NCI-H2029 (cell line): ENCODE measurements at places on chromosomes 7 and 10.

GRCh38 chr10:128628252-128628651, 502.0 kb upstream of the MKI67 start:
- no peak for DNase-seq

- DNase-seq = no peak
Observed at GRCh38 chr7:157299613-157300368, 37.0 kb upstream of the DNAJB6 start.

- no peak for DNase-seq
Observed at GRCh38 chr10:60044242-60044641, 137.9 kb upstream of the CCDC6 start.

GRCh38 chr7:71793251-71793650, 618.9 kb downstream of the CALN1 start:
- no peak for DNase-seq

DNA sequence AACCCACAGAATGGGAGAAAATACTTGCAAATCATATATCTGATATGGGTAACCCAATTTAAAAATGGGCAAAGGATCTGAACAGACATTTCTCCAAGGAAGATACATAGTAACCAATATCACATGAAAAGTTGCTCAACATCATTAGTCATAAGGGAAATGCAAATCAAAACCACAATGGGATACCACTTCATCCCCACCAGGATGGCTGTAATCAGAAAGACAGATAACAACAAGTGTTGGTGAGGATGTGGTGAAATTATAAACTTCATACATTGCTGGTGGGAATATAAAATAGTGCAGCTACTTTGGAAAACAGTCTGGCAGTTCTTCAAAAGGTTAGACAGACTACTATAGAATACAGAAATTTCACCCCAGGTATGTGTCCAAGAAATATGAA, 19.3 kb downstream of the AOC1 start:
- no peak for DNase-seq

DNA sequence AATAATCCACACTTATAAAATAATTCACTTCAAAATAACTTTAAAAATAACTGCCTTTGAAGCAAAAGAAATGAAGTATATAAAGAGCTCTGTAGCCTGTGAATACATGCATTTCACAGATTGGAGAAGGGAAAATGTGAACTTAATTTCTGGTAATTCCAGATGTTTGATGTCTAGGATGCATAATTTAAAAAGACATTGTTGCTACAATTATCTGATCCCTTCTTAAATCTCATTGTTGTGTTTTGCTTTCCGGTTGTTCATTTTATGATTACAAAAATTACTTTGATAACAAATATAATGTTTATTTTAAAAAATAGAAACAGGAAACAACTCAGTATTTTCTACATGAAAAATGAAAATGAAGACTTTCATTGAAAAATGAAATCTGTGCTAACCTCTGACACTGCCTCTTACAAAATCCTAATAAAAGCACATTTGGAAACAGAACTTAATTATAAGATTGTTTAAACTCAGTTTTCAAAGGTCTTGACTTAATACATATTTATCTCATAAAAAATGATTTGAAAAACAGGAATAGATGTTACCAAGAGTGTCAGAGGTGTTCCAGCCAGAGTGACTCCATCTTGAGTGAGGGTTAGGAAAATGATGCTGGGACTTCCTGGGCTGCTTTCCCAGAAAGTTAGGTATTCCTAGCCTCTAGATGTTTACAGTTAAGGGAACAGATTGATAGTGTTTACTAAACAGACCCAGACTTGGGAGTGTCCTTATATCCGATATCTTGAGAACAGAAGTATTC, 516.6 kb upstream of the SEMA3D start:
- no peak for DNase-seq

DNA sequence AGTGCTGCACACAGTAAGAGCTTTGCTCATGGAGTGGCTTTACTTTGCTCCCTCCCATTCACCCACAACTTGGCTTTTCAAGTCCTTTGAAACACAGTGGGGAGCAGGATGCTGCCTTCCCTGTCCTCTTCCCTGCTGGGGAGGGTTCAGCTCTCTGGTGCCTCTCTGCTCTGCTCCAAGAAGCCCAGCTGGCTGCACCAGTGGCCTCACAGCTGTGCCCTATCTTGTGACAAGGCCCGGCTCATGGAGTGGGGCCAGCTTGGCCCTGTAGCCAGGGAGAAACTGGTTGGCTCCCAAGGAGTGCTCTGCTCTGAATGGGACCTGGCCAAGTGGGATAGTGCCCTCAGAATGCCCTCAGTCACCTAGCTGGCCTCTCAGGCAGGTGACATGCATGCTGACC, 212.3 kb upstream of the ZMIZ1 start:
- no peak for DNase-seq

GRCh38 chr7:26144184-26145080, 7.6 kb upstream of the NFE2L3 start:
- no peak for DNase-seq

- no peak for DNase-seq
Observed at GRCh38 chr7:81383846-81384245, 386.0 kb downstream of the HGF start.

- no peak for DNase-seq
Observed at GRCh38 chr7:27159266-27160144, 3.0 kb upstream of the HOXA7 start.

DNA sequence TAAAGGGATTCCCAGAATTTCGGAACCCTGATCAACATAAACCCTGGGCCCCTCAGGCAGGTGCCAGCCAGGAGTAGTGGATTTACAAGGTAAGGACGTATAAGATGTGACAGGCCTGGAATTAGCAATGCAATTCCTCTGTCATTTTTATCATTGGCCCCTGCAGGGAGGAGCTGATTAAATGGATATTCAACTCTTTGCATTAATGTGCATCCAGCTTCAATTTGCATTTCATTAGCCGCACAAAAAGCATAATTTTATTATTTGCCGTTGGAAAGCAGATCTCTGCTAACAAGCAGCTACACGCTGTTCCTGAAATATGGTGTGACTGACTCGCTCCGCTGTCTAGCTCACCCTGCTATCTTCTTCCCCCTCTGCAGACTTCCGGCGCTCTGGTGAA, 195.8 kb downstream of the RPS24 start:
- no peak for DNase-seq

GRCh38 chr10:123069246-123069986, 60.6 kb downstream of the ACADSB start:
- DNase-seq = no peak
